ENCODE measurements at places on chromosomes 11 and 22. TPM values are rescaled to one million over a fixed set of nuclear protein-coding genes. Genes with fewer than 3 reads are reported as not detected.

DNA sequence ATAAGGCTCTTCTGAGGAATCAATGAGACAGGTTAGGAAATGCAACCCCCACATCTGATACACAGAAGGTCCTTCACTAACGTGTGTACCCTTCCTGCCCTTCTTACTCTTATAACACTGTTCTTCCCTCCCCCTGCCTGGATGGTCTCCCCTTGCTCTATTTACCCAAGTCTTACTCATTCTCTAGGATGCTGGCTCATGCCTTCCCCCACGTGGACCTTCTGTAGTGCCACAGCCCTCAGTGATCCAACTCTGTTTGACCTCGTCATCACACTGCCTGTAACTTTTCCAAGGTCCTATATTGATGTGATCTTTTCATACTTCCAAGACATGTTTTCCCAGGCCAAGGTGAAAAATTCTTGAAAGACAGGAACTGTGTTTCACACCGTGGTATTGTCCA lies 79.8 kb downstream of the C11orf58 start:
- peak; percentile 44 for DNase-seq

DNA sequence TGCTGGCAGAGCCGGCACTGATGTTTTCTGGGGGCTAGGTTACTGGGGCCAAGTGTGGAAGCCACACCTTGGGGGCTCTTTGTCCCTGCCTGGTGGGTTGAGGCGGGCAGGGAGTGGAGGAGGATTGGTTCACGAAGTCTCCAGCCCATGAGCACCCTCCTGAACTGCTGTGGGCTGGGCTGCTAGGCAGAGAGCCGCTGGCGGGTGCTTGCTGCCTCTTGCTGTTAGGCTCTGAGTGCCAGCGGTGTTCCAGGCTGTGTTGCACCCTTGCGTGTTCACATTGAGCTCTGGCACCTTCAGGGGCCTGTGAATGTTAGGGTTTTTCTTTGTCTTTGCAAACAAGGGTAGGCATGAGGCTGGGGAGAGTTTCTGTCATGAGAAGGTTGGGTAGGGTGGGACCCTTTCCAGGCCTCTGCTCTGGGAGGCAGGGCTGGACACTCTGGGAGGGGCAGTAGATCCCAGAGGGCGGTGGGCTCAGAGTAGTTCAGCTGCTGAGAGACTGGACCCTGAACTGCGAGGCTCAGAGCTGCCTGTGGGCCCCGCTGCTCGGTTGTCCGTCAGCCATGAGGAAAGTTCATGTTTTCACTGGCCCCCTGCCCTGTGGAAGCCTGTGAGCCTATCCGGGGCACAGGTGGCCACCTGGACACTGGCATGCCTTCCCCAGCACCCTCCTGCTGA lies 24.0 kb upstream of the TMEM191C start:
- no peak for DNase-seq

GRCh38 chr11:111230122-111230465 lies 15.4 kb upstream of the POU2AF2 start:
- peak; percentile 5 for DNase-seq

DNA sequence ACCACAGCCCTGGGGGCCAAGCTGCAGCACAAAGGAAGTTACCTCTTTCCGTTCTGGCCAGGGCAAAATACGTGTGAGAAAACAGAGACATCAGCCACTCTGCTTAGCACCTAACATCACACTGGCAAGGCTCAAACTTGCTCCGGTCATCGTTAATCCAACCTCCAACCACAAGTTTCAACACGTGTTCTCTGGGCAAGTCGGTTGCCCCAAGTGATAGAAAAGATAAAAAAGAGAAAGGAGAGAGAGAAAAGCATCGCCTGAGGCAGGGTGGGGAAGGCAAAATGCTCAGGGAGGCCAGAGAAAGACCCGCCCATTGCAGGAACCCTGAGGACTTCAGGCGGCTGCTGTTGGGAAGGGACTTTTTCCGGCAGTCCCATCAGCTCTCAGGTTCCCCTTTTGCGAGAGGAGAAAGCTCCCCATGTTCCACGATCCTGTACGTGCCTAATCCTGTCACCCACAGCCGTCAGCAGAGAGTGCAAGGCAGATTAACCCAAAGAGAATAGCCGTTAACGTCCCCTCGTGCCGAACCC lies 18.5 kb upstream of the B4GALNT4 start:
- peak; percentile 79 for DNase-seq

Gene CCDC81
- 0.53 TPM for total RNA-seq

- DNase-seq = no peak
These were observed 790 bp downstream of the RAB1B start for GRCh38 chr11:66268952-66269905.

Gene CSNK2A3
- 2.8 TPM for total RNA-seq

DNA sequence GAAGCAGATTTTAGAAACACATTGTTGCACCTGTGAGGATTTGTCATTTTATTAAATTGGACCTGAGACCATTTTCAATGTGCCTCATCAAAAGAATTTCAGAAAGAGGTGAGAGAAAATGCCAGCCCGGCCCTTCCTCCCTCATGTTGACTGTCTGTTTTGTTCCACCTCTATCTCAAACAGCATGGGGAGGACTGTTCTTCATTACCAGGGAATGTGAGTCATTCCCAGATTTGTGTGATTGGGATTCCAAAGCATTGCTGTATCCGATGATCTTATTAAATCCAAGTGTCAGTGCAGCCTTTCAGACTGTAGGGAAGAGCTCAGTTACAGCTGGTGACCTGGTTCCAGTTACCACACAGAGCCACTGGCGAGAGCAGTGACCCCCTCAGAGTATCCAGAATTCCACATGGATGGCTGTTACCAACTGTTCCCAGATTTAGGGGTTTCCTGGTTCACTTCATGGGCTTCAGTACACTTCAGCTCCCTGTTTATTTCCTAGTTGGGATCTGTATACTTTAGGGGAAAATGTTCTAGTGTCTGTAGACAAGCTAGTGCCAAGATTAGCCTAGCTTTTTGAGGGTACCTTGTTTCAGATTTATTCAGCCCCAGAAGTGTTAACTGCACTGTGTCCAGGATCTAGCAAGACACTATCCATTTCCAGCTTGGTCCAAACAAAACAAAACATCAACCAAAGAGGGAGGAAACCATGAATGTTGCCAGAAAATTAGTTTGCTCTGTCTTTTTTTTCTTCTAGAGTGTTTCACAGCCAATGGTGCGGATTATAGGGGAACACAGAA lies 20.9 kb downstream of the KREMEN1 start:
- DNase-seq = peak; percentile 36

DNA sequence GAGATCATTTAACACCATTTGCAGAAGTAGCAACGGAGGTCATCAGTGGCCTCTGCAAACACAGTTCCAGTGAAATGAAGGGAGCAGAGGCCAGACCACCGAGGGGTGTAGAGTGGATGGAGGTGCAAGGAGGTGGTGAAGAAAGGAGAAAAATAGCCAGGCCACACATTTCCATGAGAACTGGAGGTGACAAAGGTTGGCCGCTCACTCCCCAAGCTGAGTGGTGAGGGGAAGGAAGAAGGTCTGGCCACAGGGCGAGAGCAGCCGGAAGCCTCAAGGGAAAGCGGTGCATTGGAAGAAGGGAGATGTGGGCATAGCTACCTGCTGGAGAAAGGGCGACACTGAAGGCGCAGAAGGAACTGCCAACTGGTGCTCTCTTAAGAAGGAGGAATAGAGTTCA lies 20.1 kb upstream of the TMPRSS4 start:
- DNase-seq = no peak

- DNase-seq = no peak
These were observed 43.8 kb downstream of the PRR5L start for GRCh38 chr11:36339888-36340287.

GRCh38 chr11:70538641-70539359 lies 140.5 kb downstream of the CTTN start:
- DNase-seq = no peak

Gene ISX
- not detected for total RNA-seq

DNA sequence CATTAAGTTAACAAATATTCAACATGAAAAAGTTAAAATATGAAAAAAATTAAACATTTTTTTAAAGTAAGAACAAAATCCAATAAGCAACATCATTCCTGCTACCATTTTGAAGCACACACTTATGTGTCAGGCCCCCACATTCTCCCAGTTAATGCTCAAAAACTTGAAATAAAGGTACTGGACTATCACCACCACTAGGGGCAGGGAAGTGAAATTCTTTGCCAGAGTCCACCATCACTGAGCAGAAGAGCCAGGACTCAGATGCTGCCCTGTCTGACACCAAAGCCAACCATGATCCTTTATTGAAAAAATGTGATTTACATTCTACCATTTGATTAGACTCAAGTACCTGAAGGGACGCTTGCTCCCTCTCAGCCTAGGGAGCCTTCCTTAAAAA lies 39.1 kb downstream of the PITPNB start:
- DNase-seq = peak; percentile 37

Gene VSIG10L2
- total RNA-seq = 0.38 TPM

Gene RAB39A
- not detected for total RNA-seq

GRCh38 chr11:107041088-107041444 lies 22.8 kb upstream of the GUCY1A2 start:
- peak; percentile 30 for DNase-seq

Gene KIRREL3
- not detected for total RNA-seq

Gene GAB4
- total RNA-seq = not detected

Gene TSGA10IP
- total RNA-seq = not detected

Gene GP1BB
- 0.90 TPM for total RNA-seq

Gene PGA5
- not detected for total RNA-seq

Gene GPR83
- under 0.01 TPM for total RNA-seq

DNA sequence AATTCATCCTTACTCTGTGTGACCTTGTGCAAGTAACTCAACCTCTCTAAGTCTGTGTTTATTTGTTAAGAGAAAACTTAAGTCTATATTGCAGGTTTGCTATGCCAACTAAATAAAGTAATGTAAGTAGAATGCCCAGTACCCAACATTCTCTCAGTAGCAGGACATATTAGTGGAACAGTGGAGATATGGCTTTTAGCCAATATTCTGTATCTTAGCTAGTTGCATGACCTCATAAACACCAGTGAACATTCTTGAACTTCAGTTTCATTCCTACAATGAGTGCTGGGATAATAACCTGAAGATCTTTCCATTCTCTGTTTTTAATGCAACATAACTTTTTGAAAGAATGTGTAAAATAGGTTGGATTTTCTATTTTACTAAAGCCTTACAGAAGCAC lies 77.0 kb downstream of the RAB38 start:
- no peak for DNase-seq

DNA sequence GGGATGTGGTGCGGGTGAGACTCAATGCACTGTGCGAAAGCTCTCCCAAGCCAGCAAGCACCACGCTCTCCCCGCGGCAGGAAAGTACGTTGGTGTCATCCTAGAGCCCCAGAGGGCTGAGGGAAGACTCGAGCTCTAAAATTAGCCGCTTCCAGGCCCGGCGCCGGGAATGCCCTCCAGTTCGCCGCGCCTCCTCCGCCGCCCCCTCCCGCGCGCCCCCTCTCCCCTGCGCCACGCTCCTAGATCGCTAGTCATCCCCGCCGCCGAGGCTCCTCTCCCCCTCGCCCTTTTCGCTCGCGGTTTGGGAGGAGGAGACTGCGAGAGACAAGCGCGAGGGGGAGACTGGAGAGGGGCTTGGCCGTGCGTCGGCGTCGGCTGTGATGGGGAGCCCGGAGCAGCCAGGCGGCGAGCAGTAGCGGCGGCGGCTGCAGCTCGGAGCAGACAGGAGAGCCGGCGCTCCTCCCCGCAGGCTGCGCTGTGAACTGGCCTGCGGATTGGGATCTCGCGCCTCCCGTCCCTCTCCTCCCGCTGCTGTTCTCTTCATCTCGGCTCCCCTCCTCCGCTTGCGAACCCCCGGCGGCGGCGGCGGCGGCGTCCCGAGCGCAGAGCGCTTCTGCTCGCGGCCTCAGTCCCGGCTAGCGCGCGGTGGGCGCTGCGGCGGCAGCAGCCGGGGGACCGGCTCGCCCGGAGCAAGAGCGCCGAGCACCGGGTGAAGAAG lies at the start of gene FAT3:
Gene FAT3, plus strand, starts transcription at position 412 of the 718 bp plus-strand sequence. CDS start 127,295 bp downstream, outside the sequence.
- no peak for DNase-seq

GRCh38 chr11:78922859-78923625 lies 348.4 kb upstream of the NARS2 start:
- DNase-seq = no peak

Gene VSTM5
- 0.79 TPM for total RNA-seq

GRCh38 chr11:125157118-125157733 lies 7.3 kb upstream of the PKNOX2 start:
- DNase-seq = no peak

Gene CD248
- under 0.01 TPM for total RNA-seq

Gene NAT10
- total RNA-seq = 16.3 TPM

DNA sequence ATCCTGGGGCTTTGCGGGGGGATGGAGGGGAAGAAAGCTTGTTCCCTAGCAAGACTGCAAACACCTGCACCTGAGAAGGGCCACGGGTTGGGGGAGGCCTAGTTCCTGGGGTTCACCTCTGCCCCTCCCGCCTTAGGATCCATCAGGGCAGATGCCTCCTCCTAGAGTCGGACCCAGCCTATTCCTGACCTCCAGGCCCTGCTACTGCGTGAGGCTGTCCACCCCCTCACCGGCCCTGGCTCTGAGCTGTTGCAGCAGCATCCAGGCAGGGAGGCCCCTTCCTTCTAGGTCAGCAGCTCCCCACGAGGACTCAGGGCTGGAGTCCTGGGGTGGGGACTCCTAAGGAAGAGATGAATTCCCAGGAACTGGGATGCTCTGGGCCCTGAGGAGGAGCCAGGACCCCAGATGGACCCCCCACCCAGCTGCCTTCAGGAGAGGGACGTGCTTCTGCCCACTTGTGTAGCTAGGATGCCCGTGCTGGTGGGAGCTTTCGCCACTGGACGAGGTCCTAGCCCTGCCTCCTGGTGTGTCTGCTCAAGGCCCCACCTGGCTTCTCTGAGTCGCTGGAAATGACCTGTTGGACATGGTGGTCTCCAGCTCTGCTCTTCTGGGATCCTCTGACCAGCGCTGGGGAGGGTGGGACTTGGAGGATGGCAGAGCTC lies 10.3 kb downstream of the MRGPRF start:
- DNase-seq = no peak

All from bronchial epithelial cell (primary cell).